T-helper 17 cell (primary cell): ENCODE measurements at places on chromosomes 7 and 10. TPM values are rescaled to one million over a fixed set of nuclear protein-coding genes. Genes with fewer than 3 reads are reported as not detected.

The GNAT3 gene
- not detected for total RNA-seq

The AGR2 gene
- not detected for total RNA-seq

DNA sequence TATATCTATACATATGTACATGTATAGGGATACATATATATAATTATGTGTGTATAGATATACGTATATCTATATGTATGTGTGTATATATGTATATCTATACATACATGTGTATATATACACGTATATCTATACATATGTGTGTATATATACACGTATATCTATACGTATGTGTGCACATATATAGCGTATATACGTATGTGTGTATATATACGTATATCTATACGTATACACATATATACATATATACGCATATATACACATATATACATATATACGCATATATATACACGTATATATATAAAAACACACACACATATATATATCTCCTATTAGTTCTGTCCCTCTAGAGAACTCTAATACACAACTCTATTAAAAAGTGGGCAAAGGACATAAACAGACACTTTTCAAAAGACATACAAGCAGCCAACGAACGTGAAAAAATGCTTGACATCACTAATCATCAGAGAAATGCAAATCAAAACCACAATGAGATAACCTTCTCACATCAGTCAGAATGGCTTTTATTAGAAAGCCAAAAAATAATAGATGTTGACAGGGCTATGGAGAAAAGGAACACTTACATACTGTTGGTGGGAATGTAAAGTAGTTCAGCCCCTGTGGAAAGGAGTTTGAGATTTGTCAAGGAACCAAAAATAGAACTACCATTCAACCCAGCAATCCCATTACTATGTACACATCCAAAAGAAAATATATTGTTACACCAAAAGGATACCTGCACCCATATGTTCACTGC is 22.0 kb upstream of the TMEM120A start:
- no peak for DNase-seq

- no peak for DNase-seq
Measured at GRCh38 chr7:83148776-83149175, 13.9 kb downstream of the PCLO start.

GRCh38 chr10:130257897-130258296 is 121.7 kb downstream of the GLRX3 start:
- DNase-seq: no peak
